ENCODE measurements at places on chromosomes 4 and X.

- DNase-seq, result no peak
Measured at GRCh38 chr4:151540728-151541388, 131.9 kb downstream of the FHIP1A start.

DNA sequence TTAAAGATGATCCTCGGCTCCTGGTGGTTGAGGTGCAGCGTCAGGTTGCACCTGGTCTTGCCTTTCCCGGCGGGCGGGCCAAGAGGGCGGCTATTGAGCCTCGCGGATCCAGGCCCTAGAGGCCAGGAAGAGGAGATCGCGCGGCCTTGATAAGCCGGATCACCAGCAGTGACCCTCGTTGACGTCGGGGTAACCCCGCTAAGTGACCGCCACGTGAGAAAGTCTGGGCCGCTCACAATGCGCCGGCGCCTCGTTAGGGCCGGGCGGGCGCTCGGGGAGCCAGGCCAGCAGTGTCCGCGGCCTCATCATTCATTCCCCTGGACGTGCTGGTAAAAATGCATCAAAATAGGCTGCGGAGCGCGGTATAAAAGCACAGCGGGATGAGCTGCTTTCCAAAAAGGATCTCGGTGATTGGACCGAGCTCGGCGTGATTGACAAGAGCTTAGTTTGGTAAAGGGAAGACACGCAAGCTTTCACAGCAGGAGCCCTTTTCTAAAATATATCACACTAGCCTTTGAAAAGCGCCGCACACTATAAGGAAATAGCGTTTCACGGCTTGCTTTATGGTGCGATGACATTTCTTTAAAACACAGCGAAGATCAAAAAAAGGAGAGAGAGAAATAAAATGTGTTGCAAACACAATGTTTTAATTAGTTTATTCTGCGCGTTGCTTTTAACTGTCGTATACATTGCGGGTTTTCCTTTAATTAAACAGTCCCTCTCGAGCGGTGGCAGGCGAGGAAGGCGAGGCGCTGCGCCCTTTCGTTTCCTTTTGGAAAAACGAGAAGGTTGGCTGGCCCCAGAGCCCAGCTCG, 15.9 kb upstream of the ZIC3 start:
- DNase-seq, result no peak

DNA sequence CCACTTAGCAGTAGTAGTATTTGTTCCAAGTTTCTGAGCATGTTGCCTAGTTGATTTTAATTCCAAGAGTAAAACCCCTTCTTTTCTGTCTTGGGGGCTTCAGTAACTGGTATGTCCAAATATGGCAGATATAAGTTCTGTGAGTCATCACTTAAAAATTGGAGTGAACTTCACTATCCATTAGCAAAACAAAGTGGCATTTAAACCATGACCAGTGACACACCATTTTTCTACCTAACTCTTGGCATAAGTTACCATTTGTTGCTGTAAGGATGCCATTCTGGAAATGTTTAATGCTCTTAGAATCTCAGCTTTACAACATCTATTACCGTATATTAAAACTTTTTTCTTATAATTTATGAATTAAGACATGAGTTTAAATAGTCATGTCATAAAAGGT, 102.0 kb downstream of the CBR4 start:
- DNase-seq, result no peak

GRCh38 chrX:134480061-134480460, 20.1 kb downstream of the HPRT1 start:
- no peak for DNase-seq

DNA sequence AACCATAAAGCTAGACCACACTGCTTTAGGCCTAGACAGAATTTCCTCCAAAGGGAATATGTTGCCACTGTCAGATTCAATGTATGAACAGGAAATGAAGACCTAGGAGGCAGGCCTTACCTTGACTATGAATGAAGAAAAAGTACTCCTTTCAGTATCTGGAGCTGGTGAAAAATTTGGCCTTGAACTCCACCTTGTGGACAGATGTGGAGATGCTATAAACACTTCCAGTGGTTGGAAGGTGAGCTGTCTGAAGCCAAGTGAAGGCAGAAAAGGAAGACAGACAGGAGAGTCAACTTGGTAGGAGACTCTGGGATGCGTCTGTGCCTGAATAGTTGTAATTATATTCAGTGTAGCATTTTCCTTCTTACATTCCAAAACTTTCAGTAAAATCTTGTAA, 17.2 kb downstream of the SPIN3 start:
- peak; percentile 7 for DNase-seq

- no peak for DNase-seq
Measured at GRCh38 chrX:153969904-153970356, 1.7 kb downstream of the HCFC1 start.

DNA sequence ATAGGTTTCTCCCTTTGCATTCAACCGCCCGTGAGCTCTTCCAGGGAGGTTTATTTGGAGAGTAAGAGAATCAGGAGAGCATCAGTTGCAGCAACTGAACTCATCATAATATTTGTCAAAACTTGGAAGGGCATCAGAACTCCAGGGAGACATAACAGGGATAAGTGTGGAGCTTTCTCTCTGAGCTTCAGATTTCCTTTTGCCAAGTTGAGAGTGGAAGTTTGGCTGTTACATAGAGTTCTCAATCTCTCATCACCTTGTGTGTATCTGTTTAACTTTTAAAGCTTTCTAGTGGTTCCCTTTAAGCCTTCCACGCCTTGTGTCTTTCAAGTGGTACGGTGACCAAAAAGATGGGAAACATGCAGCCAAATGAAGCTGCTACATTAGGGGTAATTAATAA, 18.8 kb downstream of the BMP3 start:
- no peak for DNase-seq

- DNase-seq, result no peak
Measured at GRCh38 chrX:110181459-110182137, 136.3 kb downstream of the AMMECR1 start.

- DNase-seq, result no peak
Measured at GRCh38 chrX:96861218-96861617, 22.5 kb upstream of the RPA4 start.

DNA sequence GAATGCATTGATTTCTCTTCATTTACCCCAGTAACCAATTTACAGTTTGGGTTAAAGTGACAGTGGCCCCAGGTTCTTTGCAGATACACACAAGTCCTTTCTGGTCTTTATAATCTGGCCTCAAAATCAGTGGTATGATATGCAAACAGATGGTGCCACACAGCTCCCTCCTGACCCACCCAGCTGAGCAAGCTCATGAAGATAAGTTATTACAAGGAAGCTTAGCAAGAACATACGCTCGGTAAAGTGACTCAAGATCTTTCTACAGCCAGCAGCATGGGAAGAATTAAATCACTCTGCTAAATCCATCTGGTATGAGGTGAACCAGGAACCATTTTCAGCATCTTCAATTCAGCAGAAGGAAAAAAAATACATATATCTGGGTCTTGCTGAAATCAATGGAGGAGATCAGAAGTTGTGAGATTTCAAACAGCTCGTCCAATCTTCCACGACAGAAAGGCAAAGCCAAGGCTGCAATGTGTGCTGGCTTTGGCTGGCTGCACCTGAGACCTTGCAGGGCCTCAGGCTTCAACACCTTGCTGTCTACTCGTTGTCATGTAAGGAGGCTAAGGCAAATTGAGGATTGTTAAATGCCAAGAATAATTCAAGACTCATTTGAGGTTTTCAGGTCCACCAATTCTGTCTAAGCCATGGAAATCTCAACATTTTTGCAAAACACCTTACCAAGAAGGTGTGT, 28.2 kb downstream of the SEL1L3 start:
- no peak for DNase-seq

GRCh38 chr4:140884431-140885058, 128.4 kb upstream of the TBC1D9 start:
- peak; percentile 1 for DNase-seq

GRCh38 chrX:75603833-75604232, 81.0 kb upstream of the ZDHHC15 start:
- DNase-seq, result no peak

DNA sequence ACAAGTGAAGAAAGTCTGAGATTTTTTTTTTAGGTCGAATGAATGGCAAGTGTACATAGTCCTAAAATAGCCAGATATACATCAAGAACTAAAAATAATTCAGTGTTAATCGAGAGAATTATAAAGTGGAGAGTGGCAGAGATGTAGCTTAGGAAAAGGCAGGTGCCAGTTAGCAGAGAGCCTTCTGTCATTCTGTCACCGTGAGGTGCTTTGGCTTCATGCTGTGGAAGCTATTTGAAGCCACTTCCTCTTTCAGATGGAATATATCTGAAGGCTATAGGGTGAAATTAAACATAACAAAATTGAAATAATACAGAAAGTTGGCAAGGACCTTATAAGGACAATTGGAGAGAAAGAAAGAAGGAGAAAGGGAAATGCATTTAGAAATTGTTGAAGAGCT, 756.3 kb downstream of the CCSER1 start:
- no peak for DNase-seq

- DNase-seq, result no peak
Measured at GRCh38 chr4:103306870-103307375, 108.8 kb upstream of the CENPE start.

GRCh38 chr4:82921795-82922194, 21.3 kb downstream of the THAP9 start:
- no peak for DNase-seq

GRCh38 chrX:153544727-153545126, 27.3 kb downstream of the ATP2B3 start:
- no peak for DNase-seq

DNA sequence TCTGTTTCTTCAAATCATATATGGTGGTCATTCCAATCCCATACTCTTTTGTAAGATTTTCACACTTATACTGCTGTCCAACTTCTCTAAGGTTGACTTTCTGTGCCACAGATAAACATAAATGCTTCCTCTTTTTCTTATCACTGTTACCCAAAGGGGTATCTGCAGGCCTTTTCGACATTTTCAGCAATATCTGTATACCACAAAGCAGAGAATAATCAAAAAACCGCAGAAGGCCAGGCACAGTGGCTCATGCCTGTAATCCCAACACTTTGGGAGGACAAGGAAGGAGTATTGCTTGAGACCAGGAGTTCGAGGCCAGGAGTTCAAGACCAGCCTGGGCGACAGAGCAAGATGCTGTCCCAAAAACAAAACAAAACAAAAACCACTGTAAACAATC, 3.1 kb upstream of the RFC1 start:
- DNase-seq, result no peak

- no peak for DNase-seq
Measured at GRCh38 chr4:79514621-79515329, 106.7 kb upstream of the GK2 start.

- DNase-seq, result no peak
Measured at GRCh38 chr4:151753056-151753455, 7.8 kb downstream of the GATB start.

DNA sequence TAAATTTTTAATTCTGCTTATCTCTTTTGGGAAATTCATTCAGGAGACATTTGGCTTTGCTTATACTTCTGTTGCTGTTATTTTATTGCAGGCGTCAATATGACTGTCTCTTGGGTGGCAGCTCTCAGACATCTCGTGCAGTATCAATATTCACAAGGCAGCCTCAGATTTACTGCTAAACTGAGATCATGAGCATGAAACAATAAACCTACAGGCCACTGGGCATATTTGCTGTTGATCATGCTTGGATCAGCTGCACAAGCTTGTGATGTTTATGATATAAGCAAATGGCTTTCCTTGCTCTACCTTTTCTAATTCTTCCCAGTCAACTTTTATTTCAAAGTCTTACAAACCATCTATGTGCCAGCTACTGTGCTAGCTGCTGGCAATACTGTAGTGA, 39.2 kb downstream of the TSPAN5 start:
- DNase-seq, result no peak

DNA sequence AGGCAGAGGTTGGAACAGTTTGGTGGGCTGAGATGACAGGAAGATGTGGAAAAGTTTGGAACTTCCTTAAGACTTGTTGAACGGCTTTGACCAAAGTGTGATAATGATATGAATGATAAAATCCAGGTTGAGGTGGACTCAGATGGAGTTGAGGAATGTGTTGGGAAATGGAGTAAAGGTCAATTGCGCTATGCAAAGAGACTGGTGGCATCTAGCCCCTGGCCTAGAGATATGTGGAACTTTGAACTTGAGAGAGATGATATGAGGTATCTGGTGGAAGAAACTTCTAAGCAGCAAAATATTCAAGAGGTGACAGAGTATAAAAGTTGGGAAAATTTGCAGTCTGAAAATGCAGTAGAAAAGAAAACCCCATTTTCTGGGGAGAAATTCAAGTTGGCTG, 21.4 kb upstream of the UGT2B17 start:
- no peak for DNase-seq

DNA sequence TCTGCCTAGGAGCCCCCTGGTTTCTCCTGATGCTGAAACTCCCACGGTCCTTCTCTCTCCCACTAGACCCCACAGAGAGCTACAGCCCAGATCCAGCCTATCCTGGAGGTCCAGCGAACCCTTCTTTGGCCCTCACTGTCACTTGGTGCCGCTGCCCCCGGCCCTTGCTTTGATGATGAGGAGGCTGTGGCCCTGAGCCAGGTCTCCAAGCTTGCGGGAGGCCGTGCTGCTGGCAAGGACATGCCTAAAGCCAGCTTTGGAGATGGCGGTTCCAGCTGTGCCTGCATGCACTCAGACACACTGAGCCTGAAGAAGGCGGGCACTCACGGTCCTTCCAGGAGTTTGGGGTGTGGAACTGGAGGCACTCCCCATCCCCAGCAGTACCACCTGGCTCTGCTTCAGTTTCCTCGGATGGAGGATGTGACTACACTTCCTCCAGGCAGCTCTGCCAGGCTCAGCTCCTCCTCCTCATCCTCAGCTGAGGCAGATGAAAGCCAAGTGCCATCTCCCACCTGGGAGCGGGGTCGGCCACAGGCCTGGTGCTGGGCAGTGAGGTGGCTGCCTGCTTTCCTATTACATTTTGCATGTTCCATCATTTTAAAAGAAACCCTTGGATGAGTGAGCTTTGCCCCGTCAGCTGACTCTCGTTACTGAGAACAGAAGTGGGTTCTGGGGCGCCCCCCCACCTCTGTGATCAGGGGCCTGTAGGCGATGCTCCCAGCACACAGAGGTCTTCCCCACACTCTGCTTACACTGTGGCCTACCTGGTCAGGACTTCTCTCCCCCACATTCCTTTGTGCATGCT, 9.0 kb downstream of the TNIP2 start:
- DNase-seq, result no peak

DNA sequence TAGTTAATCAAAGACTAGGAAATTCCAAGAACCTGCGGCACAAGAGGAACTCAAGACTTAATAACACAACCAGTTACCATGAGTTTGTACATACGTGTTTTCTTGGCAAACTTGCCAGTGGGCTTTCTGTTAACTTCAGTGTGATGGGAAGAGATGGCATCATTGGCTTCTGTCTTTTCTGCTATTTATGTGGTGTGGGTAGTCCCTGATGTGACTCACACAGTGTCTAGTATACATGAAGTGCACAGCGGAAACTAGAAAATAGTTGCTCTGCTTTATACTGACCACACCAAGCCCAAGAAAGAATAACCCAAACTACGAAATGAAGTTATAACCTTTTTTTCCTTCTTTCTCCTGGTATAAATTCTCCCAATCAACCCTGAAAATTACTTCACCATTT, 24.5 kb downstream of the DAPP1 start:
- DNase-seq, result no peak

- DNase-seq, result no peak
Measured at GRCh38 chr4:143381189-143382118, 44.8 kb downstream of the GAB1 start.

GRCh38 chrX:19879735-19880378, 7.5 kb downstream of the SH3KBP1 start:
- DNase-seq, result no peak

Measured in stimulated activated CD4-positive, alpha-beta T cell treated with anti-CD3 and anti-CD28 coated beads, Interleukin-12 subunit alpha, Interleukin-12 subunit beta, amount 100 ng/mL, for 24 hours (primary cell).